ENCODE measurements at places on chromosomes 16 and 17.

- DNase-seq: no peak
Measured at GRCh38 chr16:16106466-16106865, 116.8 kb downstream of the ABCC6 start.

- DNase-seq: no peak
Measured at GRCh38 chr17:15508466-15508865, 41.0 kb upstream of the CDRT4 start.

DNA sequence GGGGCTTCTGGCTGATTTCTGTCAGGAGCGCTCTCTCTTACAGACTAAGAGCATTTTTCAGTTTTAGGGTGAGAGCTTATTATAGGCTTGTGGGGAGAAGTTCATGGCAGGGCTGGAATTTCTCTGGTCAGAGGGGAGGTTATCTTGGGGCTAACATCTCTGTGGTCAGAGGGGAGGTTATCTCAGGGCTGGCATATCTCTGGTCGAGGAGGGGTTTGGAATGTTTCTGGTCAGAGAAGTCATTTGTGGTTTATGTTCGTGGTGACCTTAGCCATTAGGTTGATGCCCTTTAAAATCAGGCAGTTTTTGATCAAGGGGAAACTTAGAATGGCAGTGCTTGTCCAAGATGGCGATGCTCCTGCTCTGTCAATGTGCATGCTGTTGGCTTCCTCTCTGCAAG lies 10.8 kb upstream of the USP31 start:
- no peak for DNase-seq

GRCh38 chr16:86554599-86554916 lies 477 bp downstream of the MTHFSD start:
- DNase-seq: no peak

DNA sequence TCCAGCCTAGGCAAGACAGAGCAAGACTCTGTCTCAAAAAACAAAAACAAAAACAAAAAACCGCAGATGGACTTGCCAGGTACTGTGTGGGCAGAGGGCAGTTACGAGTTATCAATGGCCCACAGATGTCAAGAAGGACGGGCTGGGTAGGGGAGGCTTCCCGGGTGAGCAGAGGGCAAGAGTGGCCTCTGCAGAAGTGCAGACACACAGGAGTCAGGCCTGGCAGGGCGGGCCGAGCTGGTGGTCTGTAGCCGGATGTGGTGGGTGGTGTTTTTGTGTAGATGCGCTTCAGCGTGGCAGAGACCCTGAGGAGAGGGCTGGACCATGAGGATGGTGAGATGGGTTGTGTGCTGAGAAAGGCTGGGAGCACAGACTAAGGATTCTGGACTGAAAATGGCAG lies 44.9 kb upstream of the KDM6B start:
- no peak for DNase-seq

Measured in B cell (primary cell).